ENCODE measurements at places on chromosomes 16 and 17.

- DNase-seq: peak; percentile 55
Measured at GRCh38 chr16:67000384-67001351, 12.3 kb downstream of the CES4A start.

DNA sequence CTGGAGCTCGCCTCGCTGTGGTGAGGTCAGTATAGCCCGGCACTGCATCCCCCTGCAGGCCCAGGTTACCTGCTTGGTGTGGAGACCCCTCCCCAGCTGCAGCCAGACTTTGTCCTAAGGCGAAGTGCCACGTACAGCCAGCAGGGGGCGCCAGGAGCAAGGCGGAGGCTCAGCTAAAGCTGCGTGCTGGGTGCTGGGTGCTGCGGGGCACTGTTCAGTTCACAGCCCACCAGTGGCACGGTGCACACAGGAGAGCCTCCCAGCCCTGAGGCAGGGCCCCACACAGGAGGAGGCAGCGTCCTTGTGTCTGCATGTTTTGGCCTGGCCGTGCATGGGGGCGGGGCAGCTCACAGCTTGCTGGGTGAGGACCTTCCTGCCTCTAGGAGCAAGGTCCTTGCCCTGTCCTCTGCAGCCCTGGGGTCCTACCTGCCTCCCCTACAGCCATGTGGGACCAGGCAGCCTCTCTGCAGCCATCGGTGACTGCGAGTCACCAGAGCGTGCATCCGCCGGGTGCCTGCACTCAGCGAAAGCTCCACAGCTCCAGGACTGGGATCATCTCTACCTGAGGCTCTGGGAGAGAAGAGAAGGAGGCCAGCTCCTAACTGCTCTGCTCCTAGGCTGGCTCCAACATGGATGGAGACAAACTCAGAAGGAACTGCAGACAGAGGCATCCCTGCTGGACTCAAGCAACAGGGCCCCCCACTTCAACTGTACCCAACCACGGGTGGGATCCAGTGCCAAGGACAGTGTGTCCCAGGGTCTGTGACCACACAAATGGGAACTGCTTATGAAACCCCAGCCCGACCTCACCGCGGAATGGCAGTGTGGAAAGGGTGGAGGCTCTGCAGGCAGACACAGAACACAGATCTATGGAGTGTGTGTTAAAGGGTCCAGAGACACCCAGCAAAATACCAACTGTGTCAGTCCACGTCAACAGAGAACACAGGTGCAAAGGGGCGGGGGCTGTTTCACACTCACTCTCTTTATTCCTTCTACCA lies 19.0 kb downstream of the SLC7A5 start:
- DNase-seq: peak; percentile 64

DNA sequence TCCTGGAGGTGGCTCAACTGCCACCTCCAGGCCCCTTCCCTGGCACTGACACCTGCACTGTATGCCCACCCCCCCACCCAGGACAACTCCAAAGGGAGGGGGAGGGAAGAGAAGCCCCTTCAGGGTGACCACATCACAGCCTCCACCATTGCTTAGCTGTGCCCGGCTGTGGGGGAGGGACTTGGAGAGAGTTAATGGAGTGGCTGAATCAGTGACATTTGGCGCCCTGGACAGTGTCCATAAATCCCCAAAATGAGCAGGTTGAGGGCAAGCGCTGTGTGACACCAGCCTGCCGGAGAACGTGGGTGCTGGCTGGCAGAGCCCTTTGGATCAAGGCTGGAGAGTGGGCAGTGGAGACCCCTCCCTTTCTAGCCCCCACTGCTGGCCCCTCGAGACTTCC lies 883 bp downstream of the USH1G start:
- no peak for DNase-seq

DNA sequence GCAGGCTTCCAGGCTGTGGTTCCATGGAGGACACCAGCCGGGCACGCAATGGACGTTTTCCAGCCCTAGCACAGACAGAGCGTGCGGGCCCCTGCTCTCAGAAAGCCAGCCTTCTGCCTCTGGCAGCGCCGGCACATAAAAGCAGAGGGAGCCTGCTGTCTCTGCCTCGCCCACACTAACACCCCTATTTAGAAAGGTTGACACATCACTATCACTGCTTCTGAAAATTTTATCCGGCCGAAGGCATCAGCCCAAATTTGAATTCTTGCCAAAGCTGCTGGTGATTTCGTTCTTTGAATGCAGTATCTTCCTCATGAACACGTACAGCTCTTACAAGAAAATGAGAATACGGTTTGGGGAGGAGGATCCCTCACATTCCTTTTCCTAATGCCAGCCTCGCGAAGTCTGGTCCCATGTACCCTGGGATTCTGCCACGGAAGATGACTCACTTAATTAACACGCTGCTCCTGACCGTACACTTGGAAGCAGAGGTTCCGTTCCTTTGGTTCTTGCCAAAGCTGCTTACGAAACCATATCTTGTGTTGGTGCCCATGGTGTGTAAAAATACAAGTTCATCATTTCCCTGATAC lies 1.3 kb upstream of the RAB11FIP3 start:
- DNase-seq: no peak

GRCh38 chr16:1347286-1347855 lies 4.3 kb downstream of the TSR3 start:
- DNase-seq: no peak

GRCh38 chr16:89478576-89479221 lies 11.7 kb downstream of the ANKRD11 start:
- DNase-seq: no peak

DNA sequence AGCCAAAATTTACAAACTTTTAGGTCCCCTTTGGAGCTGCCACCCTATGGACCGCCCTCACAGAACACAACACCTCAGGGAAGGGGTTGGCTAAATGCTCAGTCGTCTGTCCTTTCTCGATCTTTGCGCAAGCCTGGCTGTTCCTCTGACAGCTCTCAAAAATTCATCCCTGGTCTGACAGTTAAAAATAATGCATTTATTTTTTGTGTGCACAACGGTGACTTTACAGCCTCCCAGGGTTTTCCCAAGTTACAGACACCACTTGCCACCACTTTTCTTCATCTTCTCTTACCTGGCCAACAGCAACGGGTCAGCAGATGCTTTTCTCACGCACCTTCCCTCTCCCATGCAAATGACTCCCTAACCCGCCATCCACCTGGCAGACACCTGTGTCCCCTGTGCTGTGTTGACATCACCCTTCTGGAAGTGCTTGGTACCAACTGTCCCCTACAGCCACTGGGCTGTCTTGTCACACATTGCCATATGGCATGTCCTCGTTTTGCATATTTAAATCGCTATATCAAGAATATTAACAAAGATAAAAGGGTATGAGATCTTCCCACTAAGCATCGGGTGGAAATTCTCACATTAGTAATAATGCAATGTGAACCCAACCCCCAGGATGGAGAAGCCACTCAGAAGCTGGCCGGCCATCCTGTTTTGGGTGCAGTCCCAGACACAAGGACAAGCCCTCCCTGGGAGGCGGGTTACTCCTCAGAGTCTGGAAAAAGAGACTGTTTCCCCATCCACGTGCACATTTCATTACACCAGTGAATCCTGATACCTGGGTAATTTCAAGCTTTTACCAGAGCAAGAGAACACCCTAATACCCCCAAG lies 187.0 kb downstream of the ZFHX3 start:
- no peak for DNase-seq

GRCh38 chr17:28334171-28334570 lies 1.1 kb downstream of the IFT20 start:
- DNase-seq: no peak

DNA sequence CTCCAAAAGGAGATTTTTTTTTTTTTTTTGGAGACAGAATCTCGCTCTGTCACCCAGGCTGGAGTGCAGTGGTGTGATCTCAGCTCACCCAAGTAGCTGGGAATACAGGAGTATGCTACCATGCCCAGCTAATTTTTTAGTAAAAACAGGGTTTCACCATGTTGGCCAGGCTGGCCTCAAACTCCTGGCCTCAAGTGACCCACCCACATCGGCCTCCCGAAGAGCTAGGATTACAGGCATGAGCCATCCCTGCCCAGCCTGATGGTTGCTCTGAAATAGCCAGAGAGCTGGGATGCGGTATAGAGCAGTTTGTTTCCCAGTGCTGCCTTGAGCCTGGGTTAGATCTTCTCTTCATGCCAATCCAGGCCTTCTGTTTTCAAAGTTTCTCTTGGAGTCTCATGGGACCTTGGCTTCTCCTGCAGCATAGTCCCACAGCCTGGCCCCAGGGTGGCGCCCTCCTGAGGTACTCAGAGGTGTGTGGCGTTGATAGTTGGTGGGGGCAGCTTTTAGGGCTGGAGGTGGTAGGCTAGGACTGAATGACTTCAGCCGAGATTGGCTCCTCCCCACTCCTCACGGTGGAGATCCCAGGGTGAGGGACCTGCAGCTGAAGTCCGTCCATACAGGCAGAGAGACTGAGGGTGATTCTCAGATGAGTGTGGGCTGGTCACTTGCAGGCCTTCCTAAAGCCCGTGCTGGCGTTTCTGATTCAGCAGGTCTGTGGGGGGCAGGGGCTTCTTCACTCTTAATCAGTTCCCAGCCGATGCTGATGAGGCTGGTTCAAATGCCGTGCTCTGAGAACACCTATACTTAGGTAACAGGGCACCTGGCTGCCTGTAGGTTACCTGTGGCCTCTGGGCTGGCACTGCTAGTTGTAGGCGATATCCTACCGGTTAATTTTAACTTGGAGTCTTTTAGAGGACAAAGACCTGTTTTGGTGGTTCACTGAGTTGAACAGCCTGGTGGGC lies 52.0 kb downstream of the TNFRSF13B start:
- no peak for DNase-seq

GRCh38 chr16:85270374-85270773 lies 158.1 kb upstream of the CIBAR2 start:
- no peak for DNase-seq

- no peak for DNase-seq
Measured at GRCh38 chr16:116015-116414, 22.5 kb downstream of the NPRL3 start.

DNA sequence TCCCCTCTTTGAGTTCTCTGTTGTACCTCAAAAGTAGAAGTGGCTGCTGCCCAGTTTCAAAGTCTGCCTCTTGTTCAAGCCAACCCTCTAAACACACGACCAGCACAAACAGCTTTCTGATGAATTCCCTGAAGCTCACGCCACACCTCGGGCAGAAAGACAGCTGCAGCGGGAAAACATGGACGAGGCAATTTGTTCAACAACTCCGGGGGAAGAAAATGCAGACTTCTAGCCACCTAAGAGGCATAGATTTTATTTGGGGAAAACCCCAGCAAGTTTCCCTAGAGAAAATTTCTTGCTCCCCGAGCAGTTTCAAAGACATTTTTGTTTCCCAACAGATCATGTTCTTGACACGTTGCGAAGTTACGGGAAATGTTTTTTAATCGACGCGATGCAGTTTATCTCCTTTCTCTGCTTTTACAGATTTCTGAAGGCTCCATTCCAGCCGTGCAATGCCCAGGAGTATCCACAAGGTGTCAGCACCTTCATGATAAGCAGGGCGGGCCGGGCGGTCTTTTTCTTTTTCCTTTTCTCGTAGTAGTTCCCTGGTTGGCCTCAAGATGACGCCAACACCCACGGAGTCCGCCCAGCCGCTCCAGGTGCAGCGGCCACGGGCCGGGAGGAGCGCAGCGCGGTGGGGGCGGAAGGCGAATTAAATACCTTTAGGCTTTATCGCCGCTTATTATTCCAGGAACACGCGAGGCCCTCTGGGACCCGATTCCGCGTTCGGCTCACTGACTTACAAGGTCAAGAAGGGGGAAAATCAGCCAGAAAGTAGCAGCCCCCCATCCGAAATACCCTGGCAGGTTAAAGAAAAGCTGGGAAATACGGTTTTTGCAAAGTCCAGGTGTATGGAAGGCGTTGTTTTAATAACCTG lies 2.9 kb upstream of the FOXC2 start:
- DNase-seq: peak; percentile 80

DNA sequence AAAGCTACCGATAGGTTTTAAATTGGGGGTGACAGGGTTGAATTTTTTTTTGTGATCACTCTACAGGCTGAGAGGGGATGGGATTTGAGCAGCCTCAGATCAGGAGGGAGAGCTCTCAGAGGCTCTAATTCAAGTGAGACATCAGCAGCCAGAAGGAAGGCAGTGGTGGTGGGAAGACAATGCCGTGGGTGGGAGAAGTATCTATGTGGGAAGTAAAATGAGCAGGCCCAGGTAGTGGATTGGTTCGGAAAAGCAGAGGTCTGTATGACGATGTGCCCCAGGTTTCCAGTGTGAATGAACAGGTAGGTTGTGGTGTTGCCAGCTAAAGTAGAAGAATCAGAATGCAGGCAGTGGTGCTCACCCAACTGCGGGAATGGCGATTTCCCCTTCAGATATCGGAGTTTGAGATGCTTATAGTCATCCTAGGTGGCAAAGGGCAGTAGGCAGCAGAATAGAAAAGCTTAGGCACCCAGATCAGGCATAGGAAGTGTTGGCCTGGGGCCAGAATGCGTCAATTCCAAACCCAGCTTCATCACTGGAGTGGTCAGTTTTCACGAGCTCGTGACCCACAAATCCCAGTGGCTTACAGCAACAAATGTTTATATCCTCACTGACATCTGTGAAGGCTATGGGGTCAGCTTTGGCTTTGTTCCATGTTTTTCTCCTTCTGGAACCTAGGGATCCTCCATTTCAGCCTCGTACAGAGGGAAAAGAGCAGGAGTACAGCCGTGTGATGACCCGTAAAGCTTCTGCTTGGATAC lies 24.0 kb downstream of the MEOX1 start:
- DNase-seq: no peak

- DNase-seq: no peak
Measured at GRCh38 chr17:38460082-38460715, 31.9 kb downstream of the ARHGAP23 start.

GRCh38 chr17:18382441-18383078 lies 5.0 kb downstream of the EVPLL start:
- DNase-seq: no peak

GRCh38 chr17:63247706-63248105 lies 198.4 kb downstream of the CYB561 start:
- DNase-seq: no peak

DNA sequence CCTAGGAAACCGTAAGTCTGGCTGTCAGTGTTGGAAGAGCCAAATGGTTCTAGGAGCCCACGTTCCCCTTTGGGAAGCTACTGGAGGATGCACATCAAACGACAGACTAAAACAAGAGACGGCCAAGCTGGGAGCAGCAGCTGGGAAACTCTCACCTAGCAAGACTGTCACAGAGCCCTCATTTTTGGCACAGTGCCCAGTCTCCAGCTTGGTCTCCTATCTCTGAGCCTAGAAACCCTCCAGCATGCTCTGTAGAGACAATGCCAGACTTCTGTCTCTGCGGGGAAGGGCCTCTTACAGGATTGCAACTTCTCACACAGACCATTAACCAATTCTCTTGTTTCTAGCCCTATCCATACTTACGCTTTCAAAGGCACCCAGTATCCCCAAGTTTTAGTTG lies 23.5 kb downstream of the GTF3C1 start:
- no peak for DNase-seq

DNA sequence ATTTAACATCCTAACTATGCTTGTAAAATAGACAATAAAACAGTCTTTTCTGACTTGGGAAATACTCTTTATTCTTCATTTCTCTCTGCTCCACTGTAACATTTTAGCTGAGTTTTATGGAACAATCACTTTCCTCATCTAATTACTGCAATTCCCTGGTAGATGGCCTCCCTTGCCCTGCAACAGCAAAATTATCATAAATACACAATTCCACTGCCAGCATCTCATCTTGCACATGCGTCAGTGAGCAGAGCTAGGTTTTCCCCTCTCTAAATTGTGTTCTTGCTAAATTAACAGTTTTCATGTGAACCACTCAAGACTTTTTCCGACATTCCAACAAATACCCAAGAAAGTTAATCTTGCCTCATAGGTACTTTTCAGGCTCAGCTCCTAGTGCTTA lies 920.9 kb upstream of the GOT2 start:
- no peak for DNase-seq
